AG04449 (cell line): ENCODE measurements at places on chromosomes 6 and 20.

DNA sequence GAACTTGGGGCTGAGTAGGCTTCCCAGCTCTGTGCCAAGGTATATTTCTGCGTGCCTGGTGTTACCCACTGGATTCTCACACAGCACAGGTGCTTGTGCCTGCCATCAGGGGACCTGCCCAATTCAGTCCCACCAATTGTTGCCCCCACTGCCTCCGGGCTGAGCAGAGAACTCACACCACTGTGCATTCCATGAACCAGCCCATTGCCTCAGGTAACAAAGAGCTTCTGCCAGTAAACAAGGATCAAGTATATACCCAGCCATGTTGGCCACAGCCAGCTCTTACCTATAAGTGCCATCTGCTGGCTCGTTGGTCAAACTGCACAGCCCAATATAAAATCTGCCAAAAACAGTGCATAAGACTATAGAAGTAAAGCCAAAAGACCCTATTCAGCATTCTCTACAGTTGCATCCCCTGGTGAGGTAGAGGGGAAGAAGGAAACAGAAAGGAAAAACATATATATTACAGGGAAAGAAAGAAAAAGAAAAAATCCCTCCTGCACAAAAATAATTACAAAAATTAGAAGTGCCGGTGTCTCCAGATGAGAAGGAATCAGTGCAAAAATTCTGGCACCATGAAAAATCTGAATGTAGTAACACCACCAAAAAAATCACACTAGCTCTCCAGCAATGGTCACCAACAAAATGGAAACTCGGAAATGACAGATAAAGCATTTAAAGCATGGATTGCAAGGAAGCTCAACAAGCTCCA is 241.4 kb downstream of the IBTK start:
- DNase-seq: no peak

DNA sequence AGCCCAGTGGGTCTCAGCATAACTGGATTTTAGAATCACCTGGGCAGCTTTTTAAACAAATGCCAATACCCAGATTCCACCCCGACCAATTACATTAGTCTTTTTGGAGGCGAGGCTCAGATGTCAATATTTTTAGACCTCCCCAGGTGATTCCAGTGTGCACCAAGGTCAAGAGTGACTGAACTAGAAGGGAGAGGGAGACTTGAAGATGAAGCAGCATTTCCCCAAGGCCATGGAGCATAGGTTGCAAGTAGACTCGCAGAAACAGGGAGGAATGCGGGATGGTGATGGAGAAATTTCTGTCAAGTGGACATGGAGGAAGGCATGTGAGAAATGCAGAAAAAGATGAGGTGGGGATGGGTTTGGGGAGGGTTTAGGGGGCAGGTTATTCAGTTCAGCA is 64.9 kb downstream of the BCAS1 start:
- DNase-seq: no peak

DNA sequence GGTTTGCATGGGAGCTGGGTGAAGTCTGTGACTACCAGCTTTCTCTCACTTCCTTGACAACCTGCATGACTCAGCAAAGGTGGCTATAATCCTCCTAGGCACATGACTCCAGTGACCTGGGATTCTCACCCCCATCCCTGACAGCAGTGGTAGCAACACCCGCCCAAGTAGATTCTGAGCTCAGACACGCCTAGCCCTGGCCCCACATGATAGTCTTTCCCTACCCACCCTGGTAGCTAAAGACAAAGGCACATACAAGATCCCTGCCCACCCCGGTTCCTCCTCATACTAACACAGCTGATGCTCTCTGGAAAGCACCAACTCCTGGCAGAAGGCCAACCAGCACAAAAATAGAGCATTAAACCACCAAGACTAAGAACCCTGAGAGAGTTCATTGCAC is 25.9 kb upstream of the CRISP1 start:
- no peak for DNase-seq

- no peak for DNase-seq
Measured at GRCh38 chr6:10081075-10081474, 333.8 kb downstream of the TFAP2A start.

DNA sequence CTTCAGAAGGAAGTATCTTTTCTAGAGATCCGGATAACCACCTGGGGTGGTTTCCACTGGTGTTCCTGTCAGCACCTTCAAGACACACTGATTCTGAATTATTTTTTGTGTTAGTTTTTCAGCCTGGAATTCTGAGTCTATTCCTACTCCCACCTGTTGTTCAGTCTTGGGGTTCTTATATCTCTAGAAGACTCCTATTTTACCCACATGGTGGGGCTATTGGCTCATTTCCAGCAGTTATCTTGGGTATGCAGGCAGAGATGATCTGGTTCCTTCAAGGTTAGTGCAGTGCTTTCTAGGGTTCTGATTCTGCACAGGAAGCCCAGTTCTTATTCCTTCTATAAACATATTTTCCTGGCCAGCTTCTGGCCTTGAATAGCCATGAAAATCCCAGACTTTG is 175.6 kb upstream of the PDE7B start:
- no peak for DNase-seq

DNA sequence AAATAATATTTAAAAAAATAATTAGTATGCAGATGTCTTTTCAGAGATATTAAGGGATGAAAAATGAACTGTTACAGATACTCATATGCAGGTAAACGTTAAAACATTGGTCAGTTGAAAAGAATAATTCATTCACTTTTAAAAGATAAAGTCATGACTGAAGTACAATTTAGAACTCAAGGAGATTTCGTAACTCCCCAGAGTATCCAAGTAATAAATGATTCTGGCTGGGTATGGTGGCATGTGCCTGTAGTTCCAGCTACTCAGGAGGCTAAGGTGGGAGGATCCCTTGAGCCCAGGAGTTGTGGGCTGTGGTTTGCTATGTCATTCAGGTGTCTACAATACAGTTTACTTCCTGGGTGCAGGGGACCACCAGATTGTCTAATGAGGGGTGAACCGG is 122.3 kb upstream of the TMEM181 start:
- no peak for DNase-seq

DNA sequence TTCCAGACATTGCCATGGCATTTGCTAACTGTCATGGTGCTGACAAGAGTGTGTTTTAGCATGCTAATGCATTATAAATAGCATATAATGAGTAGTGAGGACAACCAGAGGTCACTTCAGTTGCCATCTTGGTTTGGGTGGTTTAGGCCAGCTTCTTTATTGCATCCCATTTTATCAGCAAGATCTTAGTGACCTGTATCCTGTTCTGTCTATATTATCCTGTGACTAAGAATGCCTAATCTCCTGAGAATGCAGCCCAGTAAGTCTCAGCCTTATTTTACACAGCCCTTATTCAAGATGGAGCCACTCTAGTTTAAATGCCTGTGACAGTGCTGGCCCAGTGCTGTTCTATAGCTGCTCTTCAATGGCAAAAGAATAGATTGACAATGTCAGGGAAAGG is 781.0 kb upstream of the ADGRB3 start:
- no peak for DNase-seq

DNA sequence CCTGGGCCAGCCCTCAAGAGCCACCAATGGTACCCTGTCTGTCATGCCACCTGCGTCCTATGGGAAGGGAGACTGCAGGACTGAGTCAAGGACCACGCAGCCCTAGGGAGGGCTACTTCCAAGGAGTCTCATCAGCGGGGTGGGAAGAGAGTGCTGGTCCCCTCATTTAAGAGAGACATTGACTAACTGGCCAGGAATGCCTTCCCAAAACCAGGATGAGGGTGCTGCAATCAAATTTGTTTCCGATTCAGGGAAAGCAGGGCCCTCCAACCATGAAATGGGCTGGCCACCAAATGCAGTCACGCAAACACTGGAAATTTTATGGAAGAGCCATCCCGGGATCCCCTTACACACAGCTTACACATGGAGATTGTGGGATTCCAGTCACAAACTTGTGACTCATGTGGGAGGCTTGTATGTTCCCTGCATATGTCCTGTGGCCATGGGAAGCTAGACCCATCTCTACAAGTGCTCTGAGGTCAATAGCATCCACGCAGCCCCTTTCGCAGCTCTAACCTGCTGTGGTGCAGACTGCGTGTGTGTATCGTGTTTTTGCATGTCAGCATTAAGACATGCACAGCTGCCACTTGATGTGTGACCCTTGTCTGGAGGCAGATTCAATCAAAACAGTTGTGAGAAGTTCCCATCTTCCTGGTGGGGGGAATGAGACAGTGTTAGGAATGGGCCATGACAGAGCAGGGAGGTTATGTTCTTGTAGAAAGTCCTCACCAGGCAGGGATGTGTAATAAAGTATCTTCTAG is 53.0 kb upstream of the CST7 start:
- no peak for DNase-seq

- no peak for DNase-seq
Measured at GRCh38 chr20:2004171-2004570, 10.3 kb upstream of the PDYN start.

DNA sequence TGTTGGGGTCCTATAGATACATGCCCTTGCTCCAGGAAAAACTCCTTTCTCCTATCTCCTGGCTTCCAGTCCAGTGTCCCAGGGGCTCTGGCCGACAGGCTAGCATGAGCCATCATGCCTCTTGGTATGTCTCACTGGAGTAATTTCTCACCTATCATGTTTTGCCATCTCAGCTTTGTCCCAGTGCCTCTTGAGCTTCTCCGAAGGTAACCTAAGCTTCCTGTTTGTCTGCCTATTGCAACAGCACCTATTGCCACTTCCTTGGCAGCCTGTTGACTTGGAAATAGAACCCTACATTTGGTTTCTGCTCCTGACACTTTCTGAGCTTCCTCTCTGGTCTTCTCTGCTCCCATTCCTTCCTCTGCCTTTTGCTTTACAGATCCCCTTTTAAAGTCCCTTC is 197.7 kb downstream of the KCNQ5 start:
- no peak for DNase-seq

- DNase-seq: no peak
Measured at GRCh38 chr6:168765752-168766151, 324.8 kb downstream of the SMOC2 start.

- DNase-seq: no peak
Measured at GRCh38 chr20:24469116-24469893, at the start of gene SYNDIG1. Gene SYNDIG1, plus strand, starts transcription at chr20:24469629. Its CDS starts 73,469 bp downstream, at chr20:24543098.

DNA sequence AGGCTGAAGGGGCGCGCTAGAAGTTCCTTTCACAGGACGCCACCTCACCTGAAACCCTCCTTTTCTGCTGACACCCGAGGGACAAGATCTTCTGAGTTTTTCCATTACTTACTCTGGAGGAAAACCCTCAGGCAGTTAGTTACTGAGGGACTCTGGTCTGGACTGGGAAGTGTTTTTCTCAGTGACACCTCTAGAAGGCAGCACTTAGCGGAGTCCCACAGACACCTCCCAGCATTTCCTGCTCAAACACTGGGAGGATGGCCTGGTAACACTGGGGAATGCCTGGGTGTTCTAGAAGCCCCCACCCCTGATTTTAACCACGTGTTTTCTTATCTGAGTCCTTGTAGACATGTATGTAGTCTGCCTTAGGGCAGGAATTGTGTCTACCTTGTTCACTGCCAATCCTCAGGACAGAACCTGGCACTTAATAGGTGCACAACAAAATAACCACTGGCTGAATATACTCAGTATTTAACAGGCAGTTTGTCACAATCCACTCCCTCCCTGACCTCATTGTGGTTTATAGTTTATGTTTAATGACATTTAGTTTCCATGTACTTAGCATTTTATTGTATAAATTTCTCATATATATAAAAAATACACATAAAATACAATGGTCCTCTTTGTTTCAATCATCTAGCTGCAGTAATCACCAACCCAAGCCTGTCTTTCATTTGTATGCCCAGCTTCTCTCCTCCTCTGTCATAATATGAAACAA is 4.8 kb downstream of the GSTA3 start:
- no peak for DNase-seq

- DNase-seq: no peak
Measured at GRCh38 chr20:36159833-36160232, 5.3 kb downstream of the EPB41L1 start.

DNA sequence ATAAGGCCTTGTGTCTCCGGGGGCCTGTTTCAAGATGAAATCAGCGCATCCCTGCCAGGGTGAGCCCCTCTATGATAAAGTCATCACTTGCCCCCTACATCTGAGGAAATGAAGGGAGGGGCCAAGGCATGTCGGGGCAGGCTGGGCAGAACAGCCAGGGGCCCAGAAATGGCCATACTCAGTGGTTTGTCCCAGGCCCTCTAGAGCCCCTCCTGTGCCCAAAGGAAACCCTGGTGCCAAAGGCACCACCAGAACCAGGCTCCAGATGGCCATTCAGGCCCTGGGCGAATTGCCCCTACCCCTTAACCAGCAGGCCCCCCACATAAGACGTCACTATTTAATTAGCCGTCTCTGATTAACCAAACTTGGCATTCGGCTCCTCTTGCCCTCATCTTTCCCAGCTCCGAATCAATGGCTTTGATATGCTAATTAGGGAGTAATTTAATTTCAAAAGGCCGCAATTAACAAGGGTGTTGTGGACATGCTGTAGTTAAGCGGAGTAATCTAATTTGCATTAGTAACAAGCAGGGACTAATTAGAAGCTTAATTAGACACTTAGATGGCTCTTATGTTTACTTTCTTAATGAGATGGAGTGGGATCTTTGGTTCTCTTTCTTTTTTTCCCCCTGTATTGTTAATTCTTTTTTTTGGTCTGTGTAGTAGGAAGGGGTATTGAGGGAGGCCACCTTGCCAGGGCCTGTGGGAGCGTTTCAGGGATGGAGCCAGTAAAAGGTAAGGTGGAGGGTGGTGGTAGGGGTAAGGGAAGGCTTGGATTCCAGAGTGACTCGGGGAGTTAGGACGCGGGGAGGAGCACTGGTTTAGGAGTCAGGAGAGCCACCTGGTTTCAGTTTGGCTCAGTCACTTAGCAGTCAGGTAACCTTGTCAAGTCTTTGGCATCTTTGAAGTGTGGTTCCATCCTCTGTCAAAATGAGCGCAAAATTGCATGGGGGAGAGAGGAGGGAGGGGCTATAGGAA is 9.4 kb downstream of the FOXP4 start:
- no peak for DNase-seq

GRCh38 chr20:21437816-21438215 is 40.5 kb upstream of the NKX2-4 start:
- DNase-seq: no peak

DNA sequence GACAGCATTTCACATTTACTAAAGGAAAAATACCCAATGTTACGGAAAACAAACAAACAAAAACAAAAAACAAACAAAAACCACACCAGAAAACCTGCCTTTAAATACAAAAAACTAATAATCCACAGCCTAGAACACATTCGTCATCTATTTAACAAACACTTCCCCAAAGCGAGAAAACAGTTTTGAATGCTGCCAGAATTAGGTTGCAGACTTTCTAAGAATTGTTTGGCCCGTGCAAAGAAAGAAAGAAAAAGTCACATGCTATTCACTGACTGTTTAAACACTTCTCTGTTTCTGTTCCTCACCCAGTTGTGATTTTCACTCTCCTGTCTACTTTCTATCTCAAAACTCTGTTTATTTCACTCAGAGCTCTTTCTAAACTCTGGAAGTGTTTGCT is 52.5 kb downstream of the BCAS1 start:
- no peak for DNase-seq

GRCh38 chr20:50344232-50345071 is 153.8 kb downstream of the CEBPB start:
- no peak for DNase-seq
